PC-9 (cell line): ENCODE measurements at places on chromosomes 3 and 15. TPM values are rescaled to one million over a fixed set of nuclear protein-coding genes. Genes with fewer than 3 reads are reported as not detected.

Gene MCCC1
- total RNA-seq = 52.6 and 56.8 TPM in 2 replicates

Gene CCR8
- total RNA-seq = not detected in 2 replicates

DNA sequence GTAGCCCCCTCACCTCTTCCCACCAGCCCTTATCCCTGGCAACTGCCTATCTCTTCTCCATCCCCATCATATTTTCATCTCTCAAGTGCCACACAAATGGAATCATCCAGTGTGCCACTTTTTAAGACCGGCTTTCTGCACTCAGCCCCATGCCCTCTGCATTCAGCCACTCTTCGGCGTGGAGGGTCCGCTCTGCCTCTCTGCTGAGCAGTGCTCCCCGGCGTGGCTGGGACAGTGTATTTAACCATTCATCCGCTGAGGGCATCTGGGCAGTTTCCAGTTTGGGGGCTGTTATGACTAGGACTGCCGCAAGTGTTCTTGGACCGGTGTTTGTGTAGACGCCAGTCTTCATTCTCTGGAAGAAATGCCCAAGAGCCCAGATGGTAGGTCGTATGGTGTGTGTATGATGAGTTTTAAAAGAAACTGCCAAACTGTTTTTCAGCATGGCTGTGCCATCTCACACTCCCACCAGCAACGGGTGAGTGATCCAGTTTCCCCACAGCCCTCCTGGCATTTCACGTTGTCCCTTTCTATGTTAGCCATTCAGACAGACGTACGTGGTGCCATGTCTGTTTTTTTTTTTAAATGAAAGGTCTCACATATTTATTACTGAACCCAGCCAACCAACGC lies 20.9 kb downstream of the IQSEC1 start:
- no peak for DNase-seq

DNA sequence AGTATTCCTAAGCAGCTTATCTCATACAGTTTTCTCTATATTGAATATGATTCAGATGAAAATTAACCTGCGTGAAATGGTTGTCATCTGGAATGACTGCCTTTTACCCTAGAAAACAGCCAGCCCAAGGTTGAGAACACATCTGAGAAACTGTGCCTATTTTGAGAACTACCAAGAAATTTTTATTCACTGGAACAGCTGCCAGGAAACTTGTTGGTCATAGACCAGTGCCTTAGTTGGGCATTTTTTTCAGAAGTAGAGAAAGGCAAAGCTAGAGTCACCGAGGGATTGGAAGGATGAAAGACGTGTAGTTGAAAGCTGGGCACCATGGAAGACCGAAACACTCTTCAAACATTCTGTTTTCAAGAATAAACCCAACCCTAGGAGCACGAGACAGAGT lies 277.1 kb downstream of the LPP start:
- no peak for DNase-seq

DNA sequence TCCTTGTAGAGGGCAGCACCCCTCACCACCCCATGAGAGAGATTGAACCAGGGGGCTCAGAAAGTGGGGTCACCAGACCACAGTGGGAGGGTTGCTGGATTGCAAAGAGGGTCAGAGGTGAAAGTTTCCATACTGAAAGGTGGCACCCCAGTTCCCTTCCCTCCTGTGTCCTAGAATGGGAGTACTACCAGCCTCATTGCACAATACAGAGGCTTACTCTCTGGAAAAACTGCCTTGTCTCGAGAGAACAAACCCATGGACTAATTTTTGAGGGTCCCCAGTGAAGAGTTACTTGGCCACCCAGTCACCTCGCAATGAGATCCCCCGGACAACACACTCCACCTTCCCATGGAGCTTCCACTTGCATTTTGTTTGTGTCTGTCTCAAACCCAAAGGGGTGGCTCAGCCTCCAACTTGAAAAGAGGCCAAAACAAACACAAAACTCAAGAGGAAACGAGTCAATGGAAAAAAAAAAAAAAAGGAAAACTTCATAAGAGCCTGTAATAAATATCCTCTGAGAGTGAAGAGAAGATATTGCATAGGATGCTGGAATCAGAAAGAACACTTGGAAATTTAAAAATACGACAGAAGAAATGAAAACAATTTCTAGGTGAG lies 18.6 kb downstream of the MESP2 start:
- DNase-seq = no peak

DNA sequence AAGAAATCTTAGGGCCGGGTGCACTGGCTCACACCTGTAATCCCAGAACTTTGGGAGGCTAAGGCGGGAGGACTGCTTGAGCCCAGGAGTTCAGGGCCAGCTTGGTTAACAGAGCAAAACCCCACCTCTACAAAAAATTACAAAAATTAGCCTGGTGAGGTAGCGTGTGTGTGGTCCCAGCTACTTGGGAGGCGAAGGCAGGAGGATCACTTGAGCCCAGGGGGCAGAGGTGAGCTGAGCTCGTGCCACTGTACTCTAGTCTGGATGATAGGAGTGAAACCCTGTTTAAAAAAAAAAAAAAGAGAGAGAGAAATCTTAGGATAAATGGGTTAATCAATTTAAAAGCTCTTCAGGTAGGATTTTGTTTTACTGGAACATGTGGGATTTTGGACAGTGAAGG lies 31.2 kb upstream of the DUT start:
- DNase-seq = no peak
